LNCaP clone FGC (cell line): ENCODE measurements at places on chromosomes 1 and 21.

DNA sequence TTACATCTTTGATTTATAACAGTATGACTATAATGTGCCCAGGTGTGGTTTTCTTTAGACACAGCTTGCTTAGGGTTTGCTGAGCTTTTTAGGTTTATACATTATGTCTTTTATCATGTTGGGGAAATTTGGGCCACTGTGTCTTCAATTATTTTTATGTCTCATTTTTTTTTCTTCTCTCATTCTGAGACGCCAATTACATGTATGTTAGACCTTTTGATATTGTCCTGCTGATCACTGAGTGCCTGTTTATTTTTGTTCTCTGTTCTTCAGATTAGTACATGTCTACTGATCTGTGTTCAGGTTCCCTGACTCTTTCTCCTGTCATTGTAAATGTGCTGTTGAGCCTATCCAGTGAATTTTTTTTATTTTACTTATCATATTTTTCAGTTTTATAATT is 36.1 kb downstream of the TNNT2 start:
- DNase-seq: no peak

DNA sequence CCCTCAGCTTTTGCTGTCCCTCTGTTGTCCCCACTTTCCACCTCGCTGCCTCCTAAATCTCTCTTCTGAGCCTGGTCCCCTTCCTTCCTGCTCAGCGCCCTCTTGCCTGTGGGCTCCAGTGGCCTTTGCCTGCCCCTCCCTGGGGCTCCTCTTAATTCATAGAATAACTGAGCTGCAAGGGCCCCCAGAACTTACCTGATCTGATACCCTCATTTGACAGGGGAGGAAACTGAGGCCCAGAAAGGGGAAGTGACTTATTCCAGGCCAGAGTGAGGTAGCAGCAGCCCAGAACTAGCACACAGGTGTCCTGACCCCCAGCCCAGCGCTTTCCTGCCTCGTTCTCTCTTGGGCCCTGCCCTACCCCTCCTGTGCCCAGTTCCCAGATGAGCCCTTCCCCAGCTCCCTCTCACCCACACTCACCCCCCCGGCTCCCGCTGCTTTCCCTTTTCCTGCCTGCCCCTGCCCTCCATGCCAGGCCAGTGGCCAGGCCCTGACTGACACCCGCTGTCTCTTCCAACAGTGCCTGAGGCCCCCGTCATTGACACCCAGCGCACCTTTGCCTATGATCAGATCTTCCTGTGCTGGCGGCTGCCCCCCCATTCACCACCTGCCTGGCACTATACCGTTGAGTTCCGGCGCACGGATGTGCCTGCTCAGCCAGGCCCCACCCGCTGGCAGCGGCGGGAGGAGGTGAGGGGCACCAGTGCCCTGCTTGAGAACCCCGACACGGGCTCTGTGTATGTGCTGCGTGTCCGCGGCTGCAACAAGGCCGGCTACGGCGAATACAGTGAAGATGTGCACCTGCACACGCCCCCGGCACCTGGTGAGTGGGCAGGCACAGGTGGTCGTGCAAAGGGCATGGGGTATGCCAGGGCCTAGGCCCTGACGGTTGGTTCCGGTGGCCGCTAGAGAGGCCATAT is 5.7 kb downstream of the TRIM46 start:
- DNase-seq: no peak

GRCh38 chr1:206555473-206555935 is 48.2 kb downstream of the RASSF5 start:
- no peak for DNase-seq

DNA sequence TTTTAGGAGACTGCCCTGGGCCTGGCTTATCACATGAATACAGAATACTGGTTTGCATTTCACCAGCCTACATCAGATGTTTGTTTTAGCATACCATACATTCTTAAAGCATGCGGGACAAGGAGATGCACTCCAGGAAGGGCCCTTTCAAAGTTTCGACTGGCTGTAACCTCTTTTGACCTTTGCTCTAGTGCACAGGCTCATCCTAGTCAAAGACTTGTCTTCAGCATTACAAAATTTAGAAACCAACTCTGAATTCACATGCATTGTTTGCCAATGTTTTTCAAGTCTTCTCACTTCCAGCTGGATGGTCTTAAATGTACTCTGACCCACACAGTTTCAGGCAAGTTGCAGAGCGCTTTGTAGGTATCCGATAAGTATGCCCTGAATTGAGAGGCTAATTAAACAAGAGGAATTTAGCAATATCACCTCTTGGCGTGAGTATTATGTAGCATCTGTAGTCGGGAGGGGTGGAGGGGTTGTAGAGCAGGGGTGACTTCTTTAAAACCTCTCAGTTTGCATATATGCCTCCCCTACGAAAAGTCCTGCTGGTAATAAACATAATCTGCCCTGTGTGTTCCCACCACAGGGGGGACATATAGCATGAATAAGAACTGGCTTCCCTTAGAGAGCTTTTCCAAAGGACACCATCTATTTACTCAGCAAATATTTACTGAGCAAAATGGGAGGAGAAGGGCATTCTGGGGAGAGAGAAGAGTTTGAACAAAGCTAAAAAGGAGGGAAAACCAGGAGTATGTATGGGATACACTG is 24.4 kb upstream of the AHCYL1 start:
- peak; percentile 82 for DNase-seq

DNA sequence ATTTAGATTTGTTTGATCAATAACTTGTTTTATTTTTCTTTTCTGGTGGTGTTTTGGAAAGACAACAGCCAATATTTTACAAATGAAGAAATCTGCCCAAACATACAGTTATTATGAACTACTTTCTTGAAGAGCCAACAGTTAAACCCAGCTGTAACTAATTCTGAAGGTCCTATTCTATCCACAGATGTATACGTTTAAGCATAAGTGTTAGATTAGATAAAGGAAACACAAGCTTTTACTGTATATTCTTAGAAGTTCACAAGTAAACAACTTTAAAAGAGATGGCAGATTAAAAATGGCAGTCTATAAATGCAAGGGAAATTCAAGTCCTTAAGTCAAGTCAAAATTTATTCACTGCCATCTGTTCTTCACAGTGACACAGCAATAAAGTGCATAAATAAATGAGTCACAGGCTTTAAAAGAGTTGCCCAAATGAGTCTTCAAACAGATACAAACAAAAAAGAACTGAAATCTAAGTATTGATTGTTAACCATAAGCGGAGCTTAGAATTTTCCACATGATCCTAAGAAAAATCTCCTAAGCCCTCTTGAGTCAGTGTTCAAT is 49.9 kb upstream of the KCNH1 start:
- DNase-seq: peak; percentile 52

- DNase-seq: no peak
These were observed 5.4 kb downstream of the CYP4B1 start for GRCh38 chr1:46804027-46804889.

GRCh38 chr21:33898586-33898985 is 17.0 kb downstream of the ATP5PO start:
- no peak for DNase-seq

GRCh38 chr1:33025180-33025569 is 11.5 kb downstream of the AK2 start:
- DNase-seq: no peak
